ENCODE measurements at places on chromosomes 5 and 9. TPM values are rescaled to one million over a fixed set of nuclear protein-coding genes. Genes with fewer than 3 reads are reported as not detected.

The C1QTNF2 gene
- 0.44 TPM for total RNA-seq

The PTPN3 gene
- total RNA-seq, result 21.2 TPM

GRCh38 chr5:140569197-140569596 is 4.6 kb downstream of the SLC35A4 start:
- DNase-seq, result no peak

DNA sequence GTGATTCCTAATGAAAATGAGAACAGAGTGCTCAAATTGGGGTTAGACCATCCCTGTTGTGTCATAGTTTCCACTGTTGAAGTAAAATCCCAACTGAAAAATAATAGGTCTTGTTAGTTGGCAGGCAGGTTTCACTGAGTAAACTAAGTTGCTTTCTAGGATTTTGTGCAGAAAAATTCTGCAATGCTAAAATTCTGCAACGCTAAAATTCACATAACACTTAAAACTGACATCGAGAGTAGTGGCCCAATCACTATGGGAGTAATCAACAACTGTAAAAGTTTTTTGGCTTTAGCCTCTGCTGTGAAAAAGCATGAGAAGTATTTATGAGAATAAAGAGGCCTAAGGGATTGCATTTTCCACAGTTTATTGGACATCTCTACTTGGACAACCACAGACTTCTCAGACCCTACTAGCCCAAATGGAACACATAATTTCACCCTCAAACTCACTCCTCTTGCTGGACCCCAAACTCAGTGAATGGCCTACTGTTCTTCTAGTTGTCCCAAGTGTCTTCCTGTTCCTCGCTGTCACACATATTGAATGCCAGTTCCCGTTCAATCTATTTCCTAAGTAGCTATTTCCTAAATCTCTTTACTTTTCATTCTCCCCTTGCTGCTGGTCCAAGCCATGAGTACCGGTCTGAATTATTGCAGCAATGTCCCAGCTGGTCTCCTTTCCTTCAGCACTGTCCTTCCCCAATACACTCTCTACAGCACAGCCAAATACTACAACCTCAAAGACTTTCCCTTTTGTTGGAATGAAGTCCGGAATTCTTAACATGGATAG is 355.4 kb downstream of the PDE4D start:
- DNase-seq, result no peak

- DNase-seq, result no peak
Observed at GRCh38 chr5:79285285-79285684, 49.4 kb downstream of the JMY start.

The DBH gene
- total RNA-seq, result not detected

Data from breast epithelium (tissue), 4 donors.